ENCODE measurements at places on chromosomes 2 and 18.

DNA sequence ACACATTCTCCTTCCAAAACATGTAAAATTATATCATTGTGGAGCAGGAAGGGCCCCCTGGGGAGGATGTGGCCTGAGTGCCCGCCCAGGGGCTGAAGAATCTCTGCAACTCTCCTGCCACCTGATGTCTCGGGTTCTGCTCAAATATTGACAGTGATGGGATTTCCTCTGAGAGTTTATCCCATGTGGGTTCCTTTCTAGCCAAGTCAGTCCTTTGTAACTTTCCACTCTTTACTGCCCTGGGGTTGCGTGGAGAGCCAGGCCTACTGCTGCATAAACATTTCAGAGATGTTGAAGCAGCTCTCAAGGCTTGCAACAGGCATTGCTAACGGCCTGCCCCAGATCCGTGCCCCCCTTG, 4.0 kb upstream of the RAB17 start:
- DNase-seq = no peak

- DNase-seq = no peak
Observed at GRCh38 chr18:13617826-13618515, 108.4 kb downstream of the FAM210A start.

- DNase-seq = no peak
Observed at GRCh38 chr2:182792441-182792840, 74.0 kb downstream of the FRZB start.

- DNase-seq = no peak
Observed at GRCh38 chr2:39679805-39680204, 14.1 kb downstream of the TMEM178A start.

DNA sequence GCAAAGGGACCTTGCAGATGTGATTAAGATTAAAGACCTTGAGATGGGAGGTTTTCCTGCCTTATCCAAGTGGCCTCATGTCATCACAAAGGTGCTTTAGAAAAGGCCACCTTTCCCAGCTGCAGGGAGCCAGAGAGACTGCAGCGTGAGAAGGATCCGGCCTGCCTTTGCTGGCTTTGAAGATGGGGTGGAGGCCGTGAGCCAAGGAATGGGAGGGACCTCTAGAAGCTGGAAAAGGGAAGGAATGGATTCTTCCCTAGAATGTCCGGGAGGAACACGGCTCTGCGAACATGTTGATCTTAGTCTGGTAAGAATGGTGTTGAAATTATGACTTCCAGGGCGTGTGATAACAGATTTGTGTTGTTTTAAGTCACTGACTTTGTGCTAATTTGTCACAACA, 39.9 kb upstream of the CREG2 start:
- no peak for DNase-seq

Data from neural crest cell (in vitro differentiated cells).